NCI-H187 (cell line): ENCODE measurements at places on chromosomes 6 and 20.

GRCh38 chr20:32493356-32493755, 91.8 kb downstream of the NOL4L start:
- no peak for DNase-seq

- DNase-seq, result no peak
Observed at GRCh38 chr6:148472171-148473105, 129.8 kb downstream of the SASH1 start.

DNA sequence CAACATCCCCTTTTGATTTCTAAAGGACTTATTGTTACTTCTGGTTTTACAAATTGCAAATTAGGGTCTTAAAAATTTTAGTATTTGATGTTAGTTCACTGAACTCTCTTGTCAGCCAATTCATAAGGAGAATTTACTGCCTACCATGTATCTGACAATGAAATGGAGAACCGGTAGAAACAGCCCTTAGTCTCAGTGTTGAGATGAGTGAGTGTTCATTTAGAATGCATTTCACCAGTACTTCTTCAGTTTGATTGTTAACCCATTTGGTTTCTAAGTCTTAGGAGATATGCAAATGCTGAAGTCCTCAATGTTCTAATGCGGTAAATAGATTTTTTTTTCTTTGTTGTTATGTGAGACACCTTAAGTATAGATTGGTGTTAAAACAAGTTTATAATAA, 616.3 kb upstream of the FLRT3 start:
- no peak for DNase-seq

- no peak for DNase-seq
Observed at GRCh38 chr6:24329022-24329421, 28.8 kb downstream of the DCDC2 start.

DNA sequence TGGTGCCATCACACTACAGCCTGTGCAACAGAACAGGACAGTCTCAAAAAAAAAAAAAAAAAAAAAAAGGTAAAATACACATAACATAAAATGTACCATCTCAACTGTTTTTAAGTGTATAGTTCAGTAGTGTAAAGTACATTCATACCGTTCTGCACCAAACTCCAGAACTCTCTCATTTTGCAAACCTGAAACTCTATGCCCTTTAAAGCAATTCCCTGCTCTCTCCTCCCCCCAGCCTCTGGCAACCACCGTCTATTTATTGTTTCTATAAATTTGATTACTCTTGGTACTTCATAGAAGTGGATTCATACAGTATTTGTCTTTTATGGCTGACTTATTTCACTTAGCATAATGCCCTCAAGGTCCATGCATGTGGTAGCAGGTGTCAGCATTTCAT, 12.9 kb downstream of the RIPOR2 start:
- DNase-seq, result no peak
